ENCODE measurements at places on chromosomes 2 and 18.

- DNase-seq: no peak
These were observed 11.1 kb downstream of the HS6ST1 start for GRCh38 chr2:128307595-128307994.

DNA sequence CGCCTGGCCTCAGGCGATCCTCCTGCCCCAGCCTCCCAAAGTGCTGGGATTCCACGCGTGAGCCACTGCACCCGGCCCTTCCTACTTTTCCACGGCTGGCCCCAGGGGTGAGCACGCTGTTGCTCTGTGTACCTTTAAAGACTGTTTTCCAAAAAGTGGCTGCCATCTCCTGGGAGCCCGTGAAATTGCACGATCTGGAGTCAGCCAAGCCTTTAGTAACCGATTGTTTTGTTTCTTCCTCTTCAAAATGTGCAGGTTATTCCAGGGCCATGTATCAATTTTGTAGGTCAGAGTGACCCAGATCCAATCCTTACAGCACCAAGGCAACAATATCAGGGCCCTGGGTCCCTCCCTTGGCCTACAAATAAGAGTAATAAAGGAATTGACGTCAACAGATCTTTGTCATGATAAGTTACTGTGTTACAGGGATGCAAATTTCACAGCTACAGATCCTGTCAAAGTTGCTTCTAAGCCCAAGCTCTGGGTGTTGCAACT lies 135.6 kb upstream of the ZNF236 start:
- DNase-seq: peak; percentile 58

- peak; percentile 31 for DNase-seq
These were observed 3.2 kb upstream of the GLS start for GRCh38 chr2:190877436-190877835.

GRCh38 chr2:143146815-143147530 lies 17.8 kb downstream of the ARHGAP15 start:
- peak; percentile 18 for DNase-seq

- DNase-seq: no peak
These were observed 756 bp upstream of the OST4 start for GRCh38 chr2:27071990-27072830.

- DNase-seq: no peak
These were observed 22.5 kb upstream of the RAB31 start for GRCh38 chr18:9685615-9685890.

- DNase-seq: no peak
These were observed 35.6 kb downstream of the TWIST2 start for GRCh38 chr2:238883421-238883901.

- no peak for DNase-seq
These were observed 75.7 kb downstream of the MBOAT2 start for GRCh38 chr2:8927510-8928455.

GRCh38 chr18:68417826-68418225 lies 297.1 kb downstream of the TMX3 start:
- DNase-seq: no peak

GRCh38 chr18:77314511-77314910 lies 64.9 kb downstream of the GALR1 start:
- DNase-seq: no peak

DNA sequence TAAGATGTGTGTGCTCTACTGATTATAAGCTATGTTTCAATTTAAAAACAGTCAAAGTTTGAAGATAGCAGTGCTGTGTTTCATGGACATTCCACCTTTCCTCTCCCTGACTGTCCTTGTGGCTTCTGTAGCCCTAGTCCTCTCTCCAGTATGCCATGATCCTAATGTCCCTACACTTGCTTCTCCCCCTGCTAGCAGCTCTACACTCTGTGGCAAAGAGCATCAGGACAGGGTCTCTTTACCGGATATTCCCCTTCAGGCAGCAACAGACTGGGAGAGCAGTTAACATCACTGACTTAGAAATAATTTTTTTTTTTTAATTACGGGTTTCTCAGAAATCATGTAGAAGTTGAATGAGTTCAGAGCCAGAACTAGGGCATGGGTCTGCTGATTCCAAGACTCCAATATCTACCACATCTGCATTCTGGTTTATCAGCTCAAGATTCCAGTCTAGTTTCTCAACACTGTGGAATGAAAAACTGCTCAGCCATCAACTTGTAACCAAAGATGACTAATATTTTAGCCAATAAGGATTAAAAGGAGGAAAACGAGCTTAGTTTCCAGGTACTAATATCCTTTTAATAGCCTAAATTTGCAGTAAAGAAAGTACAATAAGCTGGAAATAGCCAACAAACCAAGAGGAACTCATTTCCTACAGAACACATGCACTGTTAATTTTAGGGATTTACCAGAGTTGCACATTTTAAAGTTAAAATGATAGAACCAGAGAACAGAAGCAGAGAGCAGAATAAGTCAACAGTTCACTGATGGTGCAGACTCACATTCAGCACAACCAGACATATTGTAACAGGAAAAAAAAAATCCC lies 45.2 kb downstream of the TMEM131 start:
- peak; percentile 31 for DNase-seq

- DNase-seq: no peak
These were observed 182.3 kb downstream of the CAMKMT start for GRCh38 chr2:44543773-44544725.

DNA sequence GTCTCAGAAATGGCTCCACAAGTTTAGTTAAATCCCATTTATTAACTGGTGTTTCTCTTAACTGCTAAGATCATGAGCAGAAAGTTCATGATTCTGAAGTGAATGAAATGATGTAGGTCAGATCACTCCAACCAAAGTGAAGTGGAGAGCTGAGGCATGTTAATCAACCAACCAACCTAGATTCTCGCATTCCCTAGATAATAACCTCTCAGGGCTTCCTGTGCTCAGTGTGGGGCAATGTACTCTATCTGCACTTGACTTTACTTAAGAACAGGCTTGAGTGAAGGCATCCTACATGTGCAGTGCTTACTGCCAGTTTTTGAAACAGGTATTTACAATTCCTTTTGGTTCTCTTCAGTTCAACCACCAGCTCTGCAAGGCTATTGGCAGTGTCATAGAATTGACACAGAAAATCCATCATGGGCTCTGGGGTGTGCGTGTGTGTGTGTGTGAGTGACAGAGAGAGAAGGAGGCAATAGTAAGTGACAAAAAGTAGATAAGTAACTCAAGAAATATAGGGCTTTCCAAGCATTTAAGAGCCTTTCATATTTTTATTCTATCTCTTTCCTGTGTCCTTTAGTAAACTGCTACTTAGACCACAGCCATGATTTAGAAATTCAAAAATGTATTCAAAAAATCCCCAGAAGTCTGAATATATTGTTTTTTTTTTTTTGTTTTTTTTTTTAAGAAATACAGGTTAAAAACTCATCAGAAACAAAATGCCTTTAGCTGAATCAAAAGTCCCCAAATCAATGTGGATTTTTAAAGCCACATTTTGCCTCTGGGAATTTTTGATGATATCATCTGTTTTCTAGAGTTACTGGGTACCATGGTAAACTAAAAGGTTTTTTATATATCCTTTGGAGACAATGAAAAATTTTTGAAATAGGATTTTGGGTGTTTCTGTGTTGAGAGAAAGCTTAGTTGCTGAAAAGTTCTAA lies 28.6 kb downstream of the DOCK10 start:
- peak; percentile 41 for DNase-seq

GRCh38 chr18:78724214-78724914 lies 255.3 kb upstream of the SALL3 start:
- no peak for DNase-seq

GRCh38 chr18:58190842-58191530 lies 147.0 kb downstream of the NEDD4L start:
- DNase-seq: no peak

- DNase-seq: no peak
These were observed 13.0 kb downstream of the INHBB start for GRCh38 chr2:120358734-120359465.

- no peak for DNase-seq
These were observed 187.9 kb upstream of the LHCGR start for GRCh38 chr2:48943436-48943835.

DNA sequence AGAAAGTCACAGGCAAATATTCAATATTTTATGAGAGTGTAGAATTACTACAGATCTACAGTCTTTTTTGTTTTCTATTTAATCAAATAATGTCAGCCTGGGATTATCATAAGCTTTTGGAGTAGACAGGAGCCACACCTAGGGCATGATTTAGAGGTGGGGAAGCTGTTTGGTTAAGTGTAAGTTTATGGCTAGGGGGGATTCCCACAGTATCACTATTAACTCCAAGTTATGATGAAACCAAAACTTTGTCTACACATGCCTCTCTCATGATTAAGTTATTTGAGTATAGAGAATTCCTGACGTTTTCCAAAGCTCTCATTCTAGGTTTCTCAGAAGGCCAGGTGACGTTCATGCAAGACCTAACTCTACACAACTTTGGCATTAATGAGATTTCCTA lies 2.1 kb downstream of the SERPINB10 start:
- no peak for DNase-seq

GRCh38 chr2:71681626-71682025 lies 228.3 kb downstream of the DYSF start:
- DNase-seq: no peak

DNA sequence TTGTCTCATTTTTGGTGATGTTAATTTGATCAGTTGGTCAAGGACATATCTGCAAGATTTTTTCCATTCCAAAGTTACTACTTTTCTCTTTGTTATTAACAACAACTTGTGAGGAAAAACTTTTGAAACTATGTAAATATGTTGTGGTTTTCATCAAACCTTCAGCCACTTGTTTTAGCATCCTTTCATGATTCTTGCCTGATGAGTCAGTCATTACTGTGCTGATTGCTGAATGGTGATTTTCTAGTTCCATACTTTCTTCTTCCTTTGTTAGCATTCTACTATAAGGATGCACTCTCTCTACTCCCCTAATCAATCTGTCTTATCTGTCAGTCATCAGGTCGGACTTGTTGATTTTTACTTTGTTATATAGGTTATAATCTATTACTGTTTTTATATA lies 10.9 kb downstream of the TMEM87B start:
- DNase-seq: no peak

DNA sequence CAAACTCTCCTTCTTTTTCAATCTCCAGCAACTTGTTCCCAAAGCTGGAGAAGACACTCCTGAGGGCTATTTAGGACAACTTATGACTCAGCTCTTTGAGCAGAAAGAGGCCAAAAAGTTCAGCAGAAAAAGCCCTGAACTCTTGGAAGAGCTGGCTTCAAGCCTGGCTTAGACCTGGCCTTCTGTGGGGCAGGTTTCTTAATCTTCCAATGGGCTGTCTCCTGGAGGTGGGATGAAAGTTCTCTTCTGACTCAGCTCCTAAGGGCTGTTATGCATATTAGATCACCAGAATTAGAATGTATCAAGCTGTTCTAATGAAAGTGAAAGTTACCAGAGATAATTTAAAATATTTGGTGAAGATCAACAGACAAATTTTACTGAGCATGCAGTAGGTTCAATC lies 129.4 kb downstream of the RAD51AP2 start:
- no peak for DNase-seq

GRCh38 chr2:11977766-11978524 lies 231.5 kb downstream of the LPIN1 start:
- no peak for DNase-seq

DNA sequence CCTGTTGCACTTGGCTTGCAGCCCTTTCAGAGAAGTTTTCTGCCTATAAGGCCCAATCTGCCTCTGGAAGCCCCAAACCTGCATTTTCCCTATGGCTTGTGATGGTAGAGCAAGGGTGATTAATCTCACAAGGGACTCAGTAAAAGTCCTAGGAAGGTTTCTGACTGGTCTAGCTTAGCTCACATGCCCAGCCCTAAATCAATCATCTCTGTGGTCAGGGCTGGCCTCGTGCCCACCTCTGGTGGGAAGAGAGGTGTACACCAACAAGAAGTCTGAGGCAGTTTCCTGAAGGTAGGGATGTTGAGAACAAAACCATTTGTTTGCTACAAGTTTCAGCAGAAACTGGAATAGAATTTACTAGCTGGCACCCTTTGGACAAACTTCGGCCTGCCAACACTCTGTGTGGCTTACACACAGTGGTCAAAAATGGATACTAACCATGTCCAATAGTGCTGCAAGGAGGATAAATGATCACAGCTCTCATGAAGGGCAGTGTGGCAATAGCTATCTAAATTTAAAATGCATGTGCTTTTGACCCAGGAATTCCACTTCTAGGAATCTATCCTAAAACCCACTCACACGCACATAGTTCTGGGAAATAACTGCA lies 96.4 kb downstream of the EN1 start:
- no peak for DNase-seq

GRCh38 chr18:51614967-51615571 lies 417.6 kb upstream of the MEX3C start:
- DNase-seq: no peak

- DNase-seq: peak; percentile 84
These were observed 21.2 kb downstream of the TEX44 start for GRCh38 chr2:231613663-231614558.

DNA sequence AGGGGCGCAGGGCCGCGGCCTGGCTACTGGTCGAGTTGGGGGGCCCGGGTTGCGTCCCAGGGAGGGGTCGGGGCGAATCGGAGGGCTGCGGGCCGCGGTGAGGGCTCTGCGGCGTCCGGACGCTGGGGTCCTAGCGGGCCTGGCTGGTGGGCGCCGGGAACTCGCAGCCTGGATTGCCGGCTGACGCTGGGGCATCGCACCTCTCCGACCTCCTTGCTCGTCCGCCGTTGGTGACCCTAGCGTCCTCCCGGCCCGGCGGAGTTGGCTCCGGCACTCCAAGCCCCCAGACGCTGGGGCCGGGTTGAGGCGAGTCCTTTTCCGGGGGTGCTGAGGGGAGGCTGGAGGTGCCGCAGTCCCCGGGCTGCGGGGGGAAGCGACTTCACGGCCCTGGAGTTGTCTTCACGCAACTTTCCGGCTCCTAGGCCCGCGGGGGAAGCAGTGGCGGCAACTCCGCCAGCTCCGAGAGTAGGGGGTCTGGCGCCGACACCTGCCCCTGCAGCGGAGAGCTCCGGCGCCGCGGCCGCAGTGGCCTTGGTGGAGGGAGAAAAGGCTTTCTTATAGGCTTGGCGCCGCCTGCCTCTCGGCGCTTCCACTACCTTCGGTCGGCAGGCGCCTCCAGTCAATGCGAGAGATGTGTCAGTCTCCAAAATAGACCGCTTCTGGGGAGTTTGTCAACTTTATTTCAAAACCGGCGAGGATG lies 70.3 kb downstream of the HAUS1 start:
- DNase-seq: peak; percentile 25

- DNase-seq: no peak
These were observed 43.0 kb downstream of the CCDC148 start for GRCh38 chr2:158413581-158413980.

GRCh38 chr18:3889121-3889520 lies 439.1 kb downstream of the TGIF1 start:
- no peak for DNase-seq

DNA sequence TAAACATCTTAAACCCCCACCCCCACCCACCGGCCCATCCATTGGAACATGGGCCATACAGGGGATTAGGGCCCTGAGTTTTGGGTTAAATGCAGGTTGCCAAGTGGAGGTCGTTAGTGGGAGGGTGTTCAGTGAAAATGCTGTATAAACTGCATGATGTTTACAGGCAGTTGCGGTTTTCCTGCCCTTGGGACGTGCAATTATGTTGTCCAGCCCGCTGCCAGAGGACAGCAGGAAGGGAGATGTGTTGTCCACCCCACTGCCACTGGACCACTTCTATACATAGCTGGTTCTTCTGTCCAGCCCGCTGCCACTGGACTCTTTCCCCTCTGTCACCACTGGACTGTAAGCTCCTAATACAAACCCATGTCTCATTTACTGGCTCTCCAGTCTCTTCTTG lies 2.7 kb upstream of the LAPTM4A start:
- DNase-seq: no peak

All from inflammatory macrophage treated with lipopolysaccharide for 1 hour (primary cell).